ENCODE measurements at places on chromosomes 12 and 14.

GRCh38 chr12:31369712-31370521 is 44.0 kb upstream of the SINHCAF start:
- H3K4me1 ChIP-seq: peaks cover 11% of the 10 kb centered on the region
- no peaks in the 10 kb centered on the region for H3K36me3 ChIP-seq
- H3K27me3 ChIP-seq: no peaks in the 10 kb centered on the region

DNA sequence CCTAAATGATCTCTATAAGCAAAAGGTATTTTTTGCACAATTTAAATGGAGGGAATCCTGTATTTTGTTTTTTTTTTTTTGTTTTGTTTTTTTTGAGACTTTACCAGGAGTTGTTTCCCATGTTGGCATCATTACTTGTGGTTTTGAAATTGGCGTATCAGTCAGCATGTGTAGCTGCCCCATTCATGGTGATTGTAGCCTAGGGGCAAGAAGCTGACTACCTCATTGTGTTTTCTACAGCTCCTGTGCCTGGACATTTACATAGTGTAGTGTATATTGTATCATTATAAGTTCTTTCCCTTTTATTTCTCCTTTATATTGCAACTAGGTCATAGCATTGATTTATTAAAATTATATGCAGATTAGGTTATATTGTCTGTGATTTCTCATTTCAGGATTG is 24.5 kb downstream of the SAMD4A start:
- H3K27me3 ChIP-seq: no peaks in the 10 kb centered on the region
- DNase-seq: peak; percentile 61
- no peaks in the 10 kb centered on the region for H3K36me3 ChIP-seq
- no peak overlapping the region for H3K4me3 ChIP-seq
- H3K4me1 ChIP-seq: peaks cover 57% of the 10 kb centered on the region
- H3K27ac ChIP-seq: peak overlapping the region; percentile 37

DNA sequence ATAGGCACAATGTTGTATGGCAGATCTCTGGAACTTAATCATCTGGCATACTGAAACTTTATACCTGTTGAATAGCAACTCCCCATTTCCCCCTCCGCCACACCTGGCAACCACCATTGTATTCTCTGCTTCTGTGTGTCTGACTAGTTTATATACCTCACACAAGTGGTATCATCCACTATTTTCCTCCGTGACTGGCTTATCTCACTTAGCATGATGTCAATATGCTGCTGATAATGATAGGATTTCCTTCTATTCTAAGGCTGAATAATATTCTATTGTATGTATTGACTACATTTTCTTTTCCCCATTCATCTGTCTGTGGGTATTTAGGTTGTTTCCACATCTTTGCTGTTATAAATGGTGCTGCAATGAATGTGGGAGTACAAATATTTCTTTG is 21.5 kb downstream of the BRMS1L start:
- no peak overlapping the region for H3K27ac ChIP-seq
- no peaks in the 10 kb centered on the region for H3K4me1 ChIP-seq
- H3K4me3 ChIP-seq: no peak overlapping the region
- no peak for DNase-seq
- no peaks in the 10 kb centered on the region for H3K27me3 ChIP-seq
- H3K36me3 ChIP-seq: no peaks in the 10 kb centered on the region

DNA sequence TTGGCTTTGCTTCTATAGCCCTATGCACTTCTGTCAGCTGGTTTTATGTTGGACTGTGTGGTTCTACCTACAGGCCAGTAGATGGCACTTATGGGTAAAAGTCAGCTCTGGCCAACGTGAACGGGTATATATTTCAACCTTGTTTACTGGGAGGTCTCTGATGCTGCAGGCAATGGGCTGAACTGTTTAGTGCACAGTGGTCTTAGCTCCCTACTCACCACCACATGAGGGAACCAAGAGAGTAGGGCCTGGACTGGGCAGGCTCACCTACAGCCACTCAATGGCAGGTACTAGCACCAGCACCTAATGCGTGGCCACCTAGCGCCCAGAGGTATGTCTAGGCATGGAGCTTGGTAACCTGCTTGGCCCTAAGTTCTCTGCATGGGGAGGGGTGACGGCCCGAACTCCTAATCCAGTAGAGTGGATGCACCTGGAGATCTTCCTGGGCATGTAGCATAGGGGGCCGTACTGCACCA is 481.8 kb downstream of the TMEM117 start:
- H3K4me3 ChIP-seq: no peak overlapping the region
- DNase-seq: no peak

GRCh38 chr12:54389607-54390175 is 5.2 kb upstream of the ZNF385A start:
- H3K4me1 ChIP-seq: peaks cover 73% of the 10 kb centered on the region
- H3K36me3 ChIP-seq: peaks cover 3% of the 10 kb centered on the region
- H3K4me3 ChIP-seq: peak overlapping the region; percentile 83
- H3K27me3 ChIP-seq: no peaks in the 10 kb centered on the region
- peak overlapping the region; percentile 81 for H3K27ac ChIP-seq

DNA sequence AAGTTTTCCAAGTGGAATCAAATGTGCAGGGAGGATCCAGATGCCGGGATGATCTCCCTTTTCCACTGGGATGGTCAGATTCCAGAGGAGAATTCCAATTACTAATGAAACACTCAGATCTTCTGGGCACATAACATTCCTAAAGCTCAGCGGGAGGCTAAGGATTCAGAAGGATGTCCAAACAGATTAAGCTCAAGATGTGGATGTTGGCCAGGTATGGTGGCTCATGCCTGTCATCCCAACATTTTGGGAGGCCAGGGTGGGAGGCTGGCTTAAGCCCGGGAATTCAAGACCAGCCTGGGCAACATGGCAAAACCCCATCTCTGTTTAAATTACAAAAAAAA is 62.0 kb upstream of the PNMA1 start:
- no peaks in the 10 kb centered on the region for H3K36me3 ChIP-seq
- no peak overlapping the region for H3K27ac ChIP-seq
- H3K4me1 ChIP-seq: peaks cover 26% of the 10 kb centered on the region
- H3K4me3 ChIP-seq: no peak overlapping the region
- no peak for DNase-seq
- no peaks in the 10 kb centered on the region for H3K27me3 ChIP-seq

DNA sequence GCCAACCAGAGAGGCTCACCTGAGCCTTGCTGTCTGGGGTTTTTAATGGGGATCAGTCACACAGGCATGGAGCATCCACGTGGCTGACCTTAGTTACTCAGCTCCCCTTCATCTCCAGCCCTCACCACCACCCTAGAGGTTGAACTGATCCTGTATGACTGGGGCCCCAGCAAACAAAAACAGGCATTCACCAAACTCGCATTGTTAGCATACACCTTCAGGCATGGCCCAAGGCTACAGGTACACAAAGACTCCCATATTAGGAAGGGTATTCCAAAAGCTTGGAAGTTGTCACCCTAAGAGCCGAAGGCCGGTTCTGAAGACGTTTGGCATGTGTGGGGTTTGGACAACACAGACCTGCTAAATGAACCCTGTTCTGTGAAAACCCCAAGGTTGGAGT is 10.0 kb downstream of the DNAH10 start:
- no peaks in the 10 kb centered on the region for H3K36me3 ChIP-seq
- peaks cover 12% of the 10 kb centered on the region for H3K27me3 ChIP-seq
- DNase-seq: no peak

DNA sequence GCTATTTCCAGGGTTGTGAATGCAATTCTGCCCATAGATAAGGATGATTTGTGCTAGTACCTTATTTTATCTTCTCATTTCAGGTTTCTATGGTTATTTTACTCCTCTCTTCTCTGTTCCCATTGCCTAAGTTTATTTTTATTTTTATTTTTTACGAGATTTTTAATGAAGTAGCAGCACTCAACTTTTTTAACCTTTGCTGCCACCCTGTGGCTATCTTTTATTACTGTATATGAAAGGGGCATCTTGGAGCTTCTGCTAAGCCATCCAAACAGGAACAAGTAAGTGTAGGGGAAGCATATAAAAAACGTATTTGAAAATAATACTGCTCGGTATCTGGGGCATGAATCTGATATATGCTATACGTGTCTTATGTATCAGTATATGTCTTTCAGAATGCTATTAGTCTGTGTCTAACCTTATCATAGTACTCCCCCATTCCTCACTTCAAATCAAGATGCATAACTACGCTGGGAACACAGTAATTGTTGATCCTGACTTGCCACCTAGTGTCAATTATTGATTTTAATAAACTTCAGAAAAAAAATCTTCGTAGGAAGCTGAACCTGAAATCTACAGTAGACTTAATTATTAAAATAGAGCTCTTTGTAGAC is 60.3 kb downstream of the KLRG1 start:
- no peak overlapping the region for H3K27ac ChIP-seq
- H3K4me3 ChIP-seq: no peak overlapping the region
- H3K4me1 ChIP-seq: no peaks in the 10 kb centered on the region

GRCh38 chr14:58947814-58948445 is 240.5 kb upstream of the DAAM1 start:
- no peak for DNase-seq
- no peaks in the 10 kb centered on the region for H3K4me1 ChIP-seq
- H3K27me3 ChIP-seq: peaks cover 9% of the 10 kb centered on the region

DNA sequence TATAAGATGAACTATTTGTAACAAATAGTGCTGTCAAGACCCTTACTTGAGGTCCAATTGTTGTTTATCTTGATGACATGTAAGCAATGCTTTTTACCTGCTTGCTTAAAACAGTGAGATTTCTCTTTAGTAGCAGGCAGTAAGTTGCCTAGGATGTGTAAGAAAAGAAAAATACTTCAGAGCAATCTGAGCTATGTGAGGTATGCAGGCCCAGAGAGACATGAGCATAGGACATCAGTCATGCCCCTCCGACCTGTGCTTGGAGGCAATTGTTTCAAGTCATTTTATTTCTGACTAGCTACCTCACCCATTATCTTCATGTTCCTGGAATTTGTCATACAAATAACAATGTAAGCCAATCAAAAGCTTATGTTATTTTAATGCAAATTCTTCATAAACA is 930.6 kb upstream of the FBXO33 start:
- no peaks in the 10 kb centered on the region for H3K36me3 ChIP-seq

All from keratinocyte (primary cell).